Right renal pelvis (tissue), 4 donors: ENCODE measurements at places on chromosomes 16 and 17.

DNA sequence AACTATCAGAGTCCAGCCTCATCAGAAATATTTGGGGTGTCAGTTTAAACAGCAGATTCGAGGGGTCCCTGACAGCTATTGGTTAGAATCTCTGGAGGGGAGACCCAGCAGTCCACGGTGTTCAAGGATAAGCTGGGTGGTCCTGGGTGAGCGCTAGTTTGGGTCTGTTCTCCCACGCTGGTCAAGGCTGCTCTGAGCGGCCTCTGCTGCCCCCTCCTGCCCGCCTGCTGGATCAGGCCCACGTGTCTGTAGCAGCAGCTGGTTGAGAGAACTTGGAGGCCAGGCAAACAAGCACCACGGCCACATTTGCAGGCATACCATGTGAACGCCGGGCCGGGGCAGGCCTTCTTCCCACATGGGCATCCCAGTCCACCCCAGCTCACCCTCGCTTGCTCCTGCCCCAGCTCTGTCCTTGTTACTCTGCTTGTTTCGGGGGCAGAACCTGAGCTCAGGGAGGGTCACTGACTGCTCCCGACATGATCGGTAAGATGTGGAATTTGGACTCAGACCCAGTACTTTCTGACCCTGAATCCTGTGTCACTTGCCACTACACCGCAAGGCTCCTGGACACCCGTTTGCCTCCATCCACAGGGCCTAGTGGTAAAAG lies 7.4 kb downstream of the FOXF1 start:
- DNase-seq: no peak

DNA sequence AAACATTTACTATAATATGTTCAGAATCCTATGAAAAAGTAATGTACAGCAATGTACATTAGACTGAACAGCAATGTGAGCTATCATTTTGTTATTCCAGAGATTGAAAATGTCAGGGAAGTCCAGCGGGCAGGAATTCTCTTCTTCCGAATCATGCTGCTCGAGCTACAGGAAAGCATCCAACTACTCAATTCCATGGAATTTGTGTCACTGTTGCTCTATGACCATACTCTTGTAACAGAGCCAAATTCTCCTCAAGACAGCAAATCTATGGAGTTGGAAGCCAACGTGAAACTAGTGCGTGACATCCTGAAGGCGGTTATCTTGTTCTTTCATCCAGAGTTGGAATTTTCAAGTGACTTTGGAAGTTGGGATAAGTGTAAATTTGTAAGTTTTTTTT lies 24.8 kb upstream of the NSRP1 start:
- DNase-seq: no peak

GRCh38 chr17:66423056-66423955 lies 120.9 kb downstream of the PRKCA start:
- no peak for DNase-seq

GRCh38 chr16:55333684-55334083 lies 9.7 kb downstream of the IRX6 start:
- no peak for DNase-seq

GRCh38 chr17:38345743-38346142 lies 2.0 kb upstream of the GPR179 start:
- DNase-seq: no peak

DNA sequence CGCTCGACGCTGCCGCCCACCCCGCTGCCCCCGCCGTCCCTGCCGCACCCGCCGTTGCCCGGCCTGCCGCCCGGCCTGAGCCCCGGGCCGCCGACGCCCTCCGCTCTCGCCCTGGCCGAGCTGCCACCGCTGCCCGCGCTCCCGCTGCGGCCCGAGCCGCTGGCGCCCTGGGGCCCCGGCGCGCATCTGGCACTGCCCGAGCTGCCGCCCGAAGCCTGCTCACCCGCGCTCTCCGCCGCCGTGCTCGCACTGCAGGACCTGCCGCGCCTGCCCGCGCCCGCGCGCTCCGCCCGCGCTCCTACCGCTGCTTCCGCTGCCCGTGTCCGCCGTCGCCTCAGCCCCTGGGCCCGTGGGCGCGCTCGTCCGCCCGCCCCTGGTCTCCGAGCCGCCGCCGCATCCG lies 8.4 kb upstream of the CLDN9 start:
- no peak for DNase-seq

DNA sequence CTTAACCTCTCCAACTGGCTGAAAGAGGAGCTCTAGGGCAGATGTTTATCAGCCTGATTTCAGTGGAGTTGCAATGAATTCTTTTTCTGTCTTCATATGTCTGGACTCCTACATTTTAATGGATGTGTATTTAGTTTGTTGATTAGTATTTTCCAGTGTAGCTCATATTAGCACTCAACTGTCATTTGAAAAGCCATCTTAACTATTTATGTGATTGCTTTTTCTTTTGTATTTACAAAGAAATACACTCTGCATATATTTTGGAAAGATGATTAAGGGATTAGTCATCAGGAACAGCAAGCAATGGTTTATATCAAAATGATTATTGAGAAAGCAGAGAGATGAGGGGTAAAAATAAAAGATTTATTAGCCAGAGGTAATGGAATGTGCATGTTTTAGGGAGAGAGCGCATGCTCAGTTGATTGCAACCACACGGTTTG lies 71.1 kb downstream of the WWOX start:
- no peak for DNase-seq

DNA sequence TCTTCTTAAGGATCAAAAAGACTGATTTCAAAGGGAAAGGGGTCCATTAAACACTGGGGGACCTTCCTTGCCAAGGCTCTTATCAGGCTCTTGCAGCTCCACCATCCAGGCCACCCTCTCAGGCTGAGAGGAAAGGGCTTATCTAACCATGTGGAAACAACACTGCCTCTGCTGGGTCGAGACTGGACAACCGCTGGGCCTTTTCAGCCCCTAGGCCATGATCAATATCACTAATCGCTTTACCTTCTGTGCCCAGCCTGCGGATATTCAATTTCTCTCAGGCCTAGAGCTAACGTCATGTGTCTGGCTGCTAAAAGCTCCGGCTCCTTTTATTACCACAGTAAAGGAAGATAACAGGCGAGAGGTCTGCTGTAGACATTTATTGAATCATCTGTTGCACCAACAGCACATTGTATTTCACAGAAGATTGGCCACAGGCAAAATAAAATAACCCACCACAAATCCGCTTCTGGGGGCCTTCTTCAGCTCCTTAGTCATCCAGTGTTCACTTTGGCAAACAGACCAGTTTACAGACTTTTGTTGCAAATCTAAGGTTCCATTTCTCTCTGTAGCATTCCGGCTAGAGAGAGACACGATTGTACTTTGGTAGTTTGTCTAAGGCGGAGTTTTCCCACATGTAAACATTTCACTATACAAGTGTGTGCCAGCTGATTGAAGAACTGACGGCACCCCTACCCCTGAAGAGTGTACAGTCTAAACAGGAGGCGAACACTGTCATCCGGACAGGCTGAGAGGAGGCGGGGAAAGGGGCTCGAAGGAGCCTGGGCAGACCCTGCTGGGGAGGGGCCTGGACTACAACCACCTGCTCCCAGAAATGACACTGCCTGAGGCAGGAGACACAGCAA lies 13.9 kb downstream of the CYB561 start:
- no peak for DNase-seq

GRCh38 chr16:23981429-23982399 lies 145.9 kb downstream of the PRKCB start:
- no peak for DNase-seq

GRCh38 chr16:89953671-89954406 lies 5.3 kb downstream of the DEF8 start:
- DNase-seq: no peak

GRCh38 chr17:55617441-55617840 lies 105.2 kb downstream of the TMEM100 start:
- DNase-seq: no peak

GRCh38 chr17:67165201-67165600 lies 79.8 kb downstream of the HELZ start:
- DNase-seq: no peak

DNA sequence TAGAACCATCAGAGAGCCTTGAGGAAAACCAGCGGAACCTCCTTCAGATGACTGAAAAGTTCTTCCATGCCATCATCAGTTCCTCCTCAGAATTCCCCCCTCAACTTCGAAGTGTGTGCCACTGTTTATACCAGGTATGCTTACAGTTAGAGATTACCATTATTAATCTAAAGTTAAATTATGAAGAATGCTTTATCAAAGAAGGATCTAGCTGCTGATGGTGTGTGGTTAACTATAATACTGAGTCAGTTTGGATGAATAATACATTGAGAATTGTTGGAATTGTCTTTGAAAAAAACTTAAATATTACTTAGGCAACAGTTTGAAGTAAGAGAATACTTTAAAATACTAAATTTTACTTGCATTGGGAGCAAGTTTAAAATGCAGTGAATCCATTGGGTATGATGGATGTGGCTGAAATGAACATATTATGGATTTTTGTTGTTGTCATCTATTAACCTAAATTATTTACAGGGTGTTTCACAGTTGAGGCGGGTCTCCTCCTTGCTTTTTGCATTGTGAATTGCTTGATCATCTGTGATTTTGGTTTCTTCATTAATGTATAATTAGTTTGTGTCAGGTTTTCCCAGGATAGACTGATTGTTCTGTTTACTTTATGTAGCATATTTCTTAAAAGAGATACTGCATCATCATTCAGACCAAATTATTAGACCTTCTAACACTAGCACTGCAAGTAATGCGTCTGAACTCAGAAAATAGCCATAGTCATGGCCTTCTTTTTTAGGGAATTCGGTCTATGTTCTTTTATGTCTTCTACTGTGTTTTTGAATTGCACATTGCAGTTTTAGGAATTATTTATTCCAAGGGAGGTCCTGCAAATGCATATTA lies 47.8 kb downstream of the OMG start:
- no peak for DNase-seq
